Stimulated activated CD4-positive, alpha-beta T cell treated with anti-CD3 and anti-CD28 coated beads, TNF-alpha, amount 100 ng/mL, for 4 hours (primary cell): ENCODE measurements at places on chromosomes 6 and 20.

DNA sequence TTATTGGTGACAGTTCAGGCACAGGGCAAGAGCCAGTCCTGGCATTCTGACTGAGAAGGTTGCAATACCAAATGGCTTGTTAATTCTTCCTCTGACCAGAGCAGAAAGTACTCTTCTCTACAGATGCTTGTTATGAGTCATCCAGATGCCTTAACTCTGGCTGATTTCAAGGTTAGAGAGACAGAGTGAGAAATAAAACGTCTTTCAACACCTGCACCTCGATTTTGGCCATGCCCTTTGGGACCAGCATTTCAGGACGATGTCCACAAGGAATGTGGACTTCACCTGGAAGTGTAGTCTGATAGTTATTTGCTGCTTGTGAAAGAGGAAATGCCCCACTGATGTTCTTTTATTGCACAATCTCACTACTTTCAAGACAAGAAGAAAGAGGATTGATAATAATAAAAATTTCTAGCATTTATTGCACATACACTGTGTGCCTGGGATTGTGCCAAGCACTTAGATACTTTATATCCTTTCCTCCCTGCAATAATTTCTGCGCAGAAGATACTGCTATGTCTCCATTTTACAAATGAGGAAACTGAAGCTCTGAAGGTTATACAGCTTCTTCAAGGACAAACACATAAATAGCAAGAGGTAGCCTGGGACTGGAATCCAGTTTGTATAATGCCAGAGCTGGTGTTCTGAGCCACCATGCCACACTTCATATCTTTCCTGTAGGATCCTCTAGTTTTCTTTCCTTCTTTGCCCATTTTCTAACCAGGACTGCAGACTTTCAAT, 33.5 kb upstream of the MCM3 start:
- DNase-seq: no peak

GRCh38 chr20:60036746-60037499, 78.7 kb downstream of the CDH26 start:
- no peak for DNase-seq

- no peak for DNase-seq
Measured at GRCh38 chr20:49964964-49965780, 17.6 kb upstream of the SNAI1 start.

DNA sequence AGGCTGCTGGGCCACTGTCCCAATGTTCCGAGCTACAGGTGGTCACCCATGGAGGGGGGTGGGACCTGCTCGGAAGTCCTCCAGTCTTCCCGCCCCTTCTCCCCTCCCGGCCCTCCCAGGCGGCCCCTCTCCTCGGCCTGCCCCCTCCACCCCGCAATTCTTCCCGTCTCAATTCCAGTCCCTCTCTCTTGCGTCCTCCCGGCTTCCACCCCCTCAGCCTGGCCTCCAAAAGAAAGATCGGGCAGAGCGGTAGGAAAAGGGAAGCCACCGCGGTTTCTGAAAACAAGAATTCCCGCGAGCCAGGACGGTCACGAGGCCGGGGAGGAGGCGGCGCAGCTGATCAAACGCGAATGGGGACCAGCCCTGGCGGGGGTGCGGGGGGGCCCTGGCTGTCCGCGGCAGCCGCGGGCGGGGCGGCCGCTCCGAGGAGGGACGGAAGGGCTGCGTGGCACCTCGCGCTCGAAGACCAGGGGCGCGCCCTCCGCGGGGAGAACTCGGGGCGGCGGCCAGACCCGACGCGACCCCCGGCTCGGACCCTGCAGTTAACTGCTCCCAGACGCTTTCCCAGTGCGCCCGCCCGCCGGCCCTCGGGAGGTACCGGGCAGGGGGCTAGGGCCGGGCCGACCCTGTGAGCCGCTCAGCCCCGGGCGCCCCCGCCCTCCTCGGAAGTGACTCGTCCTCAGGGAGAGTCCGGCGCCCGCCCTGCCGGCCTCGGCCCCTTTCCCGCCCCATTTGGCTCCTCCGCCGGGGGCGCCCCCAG, 1.0 kb downstream of the PXDC1 start:
- no peak for DNase-seq

DNA sequence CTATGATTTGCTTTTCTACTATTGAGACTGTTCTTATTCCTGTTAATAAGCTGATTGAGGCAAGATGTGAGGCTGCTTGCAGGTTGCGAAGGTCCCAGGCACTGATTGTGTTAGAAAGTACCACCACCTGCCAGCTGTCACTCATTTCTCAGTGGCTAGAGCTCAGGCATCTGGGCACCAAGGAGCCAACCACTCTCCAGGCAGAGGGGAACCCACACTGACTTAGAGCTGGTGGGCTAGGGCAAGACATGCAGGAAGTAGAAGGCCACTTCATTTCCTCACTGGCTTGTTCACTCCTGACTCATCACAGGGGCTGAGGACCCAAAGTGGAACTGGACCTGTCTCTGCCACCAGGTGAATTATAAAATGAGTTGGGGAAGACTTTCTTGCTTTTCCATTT, 7.8 kb upstream of the DLL1 start:
- no peak for DNase-seq

DNA sequence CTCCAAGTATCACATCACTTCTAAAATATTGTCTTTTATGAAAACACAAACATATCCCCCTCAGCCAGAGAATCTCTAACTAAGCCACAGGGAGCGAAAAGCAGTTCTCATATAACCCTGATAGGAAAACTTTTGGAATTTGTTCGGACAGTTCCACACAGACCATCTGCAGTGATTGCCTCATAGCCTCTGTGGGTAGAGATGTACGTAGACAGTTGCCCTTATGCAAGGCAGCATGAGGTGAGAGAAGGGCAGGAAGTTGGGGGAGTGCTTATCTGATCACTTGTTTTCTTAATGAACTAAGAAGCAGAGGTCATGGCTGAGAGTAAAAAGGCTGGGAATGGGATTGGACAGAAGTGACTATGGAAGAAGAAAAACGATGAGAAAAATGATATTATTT, 39.6 kb downstream of the SLC23A2 start:
- DNase-seq: no peak

DNA sequence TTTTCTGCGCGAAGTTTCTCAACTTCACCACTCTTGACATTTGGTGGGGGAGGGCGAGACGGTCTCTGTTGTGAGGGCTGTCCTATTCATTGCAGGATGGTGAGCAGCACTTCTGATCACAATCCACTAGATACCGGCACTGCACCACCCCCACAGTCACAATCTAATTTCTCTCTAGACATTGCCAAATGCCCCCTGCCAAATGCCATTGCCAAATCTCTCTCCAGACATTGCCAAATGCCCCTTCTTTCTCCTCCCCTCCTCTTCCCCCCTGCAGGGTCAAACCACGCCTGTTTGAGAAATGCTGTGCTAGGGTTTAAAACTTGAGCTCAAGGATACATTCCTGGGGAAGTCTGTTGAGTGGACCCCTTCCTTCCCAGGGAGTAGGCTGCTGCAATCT, 603.5 kb upstream of the CDH4 start:
- DNase-seq: no peak

DNA sequence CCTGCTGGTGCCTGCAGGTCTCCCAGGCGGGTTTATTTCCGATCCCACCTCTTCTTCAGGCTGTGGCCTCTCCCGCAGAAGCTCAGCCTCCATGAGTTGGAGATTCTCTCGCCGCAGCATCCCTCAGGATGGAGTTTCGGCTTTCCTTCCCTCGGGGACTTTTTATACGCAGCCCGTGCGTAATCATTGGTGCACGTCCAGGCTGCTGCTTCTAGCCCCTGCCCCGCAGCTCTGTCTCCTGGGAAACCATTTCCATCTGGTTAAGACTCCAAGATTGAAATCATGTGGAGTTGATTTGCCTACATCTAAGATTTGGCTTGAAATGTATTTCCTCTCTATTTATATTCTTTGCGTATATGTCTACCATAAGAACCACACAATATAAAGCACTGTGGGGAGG, 46.7 kb upstream of the CARMIL1 start:
- no peak for DNase-seq

DNA sequence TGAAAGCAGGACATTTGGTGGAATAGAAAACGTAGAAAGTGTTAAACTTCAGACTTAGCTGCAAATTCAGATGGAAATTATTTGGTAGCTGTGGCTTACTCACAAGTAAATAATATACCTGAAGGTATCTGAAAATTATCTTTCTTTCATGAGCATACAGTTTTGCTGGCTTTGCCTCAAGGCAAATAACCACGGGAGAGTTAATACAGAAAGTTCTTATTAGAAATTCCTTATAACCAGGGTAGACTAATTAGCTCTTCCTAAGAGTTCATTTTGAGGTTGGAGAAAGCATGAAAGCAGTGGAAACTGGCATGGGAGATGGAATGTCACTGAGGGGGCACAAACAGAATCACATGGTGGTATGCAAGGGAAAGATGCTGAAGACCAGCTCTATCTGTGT, 217.5 kb downstream of the CD83 start:
- no peak for DNase-seq

DNA sequence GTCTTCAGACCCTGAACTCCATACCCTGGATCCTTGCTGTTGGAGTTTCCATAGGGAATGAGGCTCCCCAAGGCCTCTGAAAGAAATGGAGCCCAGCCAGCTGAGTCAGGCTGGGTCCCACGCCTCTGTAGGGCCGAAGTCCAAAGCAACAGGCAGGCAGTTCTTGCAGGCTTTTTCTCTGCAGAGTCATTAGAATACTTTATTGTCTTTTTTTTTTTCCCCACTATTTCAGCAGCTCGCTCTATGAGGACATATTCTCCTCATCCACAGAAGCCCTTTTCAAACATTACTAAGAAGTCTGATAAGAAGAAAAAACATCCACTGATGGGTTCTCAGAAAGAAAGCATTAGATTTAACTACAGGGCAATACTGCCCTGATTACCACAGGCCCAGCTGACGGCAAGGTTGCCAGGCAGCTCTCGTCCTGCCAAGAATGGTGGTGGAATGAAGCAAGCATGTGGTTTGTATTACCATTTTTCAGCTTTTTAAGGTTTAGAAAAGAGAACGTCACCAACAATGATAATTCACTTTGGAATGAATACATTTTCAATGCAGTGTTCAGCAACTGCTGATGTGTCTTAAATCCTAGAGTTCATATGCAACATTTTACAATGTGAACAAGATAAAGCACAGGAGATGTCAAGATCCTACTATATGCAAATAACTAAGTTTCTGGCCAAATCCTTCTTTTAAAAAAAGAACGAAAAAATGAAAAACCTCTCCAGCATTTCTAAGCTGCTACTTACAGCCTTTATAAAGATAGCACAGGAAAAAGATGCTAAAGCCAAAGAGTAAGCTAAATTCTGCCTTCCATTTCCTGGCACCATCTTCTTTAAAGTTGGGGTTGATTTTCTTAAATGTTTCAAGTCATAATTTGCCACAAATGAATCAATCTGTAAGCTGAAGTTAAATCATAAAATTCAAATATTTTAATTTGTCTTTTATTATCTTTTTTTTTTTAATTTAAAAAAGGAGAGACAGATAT, 223.6 kb upstream of the CITED2 start:
- DNase-seq: no peak

- no peak for DNase-seq
Measured at GRCh38 chr6:9943986-9944385, 470.9 kb downstream of the TFAP2A start.

- DNase-seq: no peak
Measured at GRCh38 chr20:59561228-59561605, 43.1 kb upstream of the PHACTR3 start.

DNA sequence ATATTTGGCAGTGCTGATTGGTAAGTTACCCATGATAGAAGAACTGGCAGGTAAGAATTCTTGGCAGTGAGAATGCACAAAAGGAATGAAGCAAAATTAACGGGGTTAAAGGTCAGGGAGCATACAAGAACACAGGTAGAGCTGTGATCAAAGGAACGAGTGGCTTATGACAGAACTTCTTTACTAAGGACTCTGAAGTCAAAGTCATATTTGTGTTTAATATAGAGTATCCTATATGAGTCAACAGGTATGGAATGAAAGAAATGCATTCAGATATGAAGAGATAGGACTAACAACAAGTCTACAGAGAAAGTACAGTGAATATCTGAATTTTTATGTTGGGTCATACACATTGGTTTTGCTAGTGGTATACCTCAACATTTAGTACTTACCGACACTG, 209.0 kb upstream of the CITED2 start:
- DNase-seq: no peak

DNA sequence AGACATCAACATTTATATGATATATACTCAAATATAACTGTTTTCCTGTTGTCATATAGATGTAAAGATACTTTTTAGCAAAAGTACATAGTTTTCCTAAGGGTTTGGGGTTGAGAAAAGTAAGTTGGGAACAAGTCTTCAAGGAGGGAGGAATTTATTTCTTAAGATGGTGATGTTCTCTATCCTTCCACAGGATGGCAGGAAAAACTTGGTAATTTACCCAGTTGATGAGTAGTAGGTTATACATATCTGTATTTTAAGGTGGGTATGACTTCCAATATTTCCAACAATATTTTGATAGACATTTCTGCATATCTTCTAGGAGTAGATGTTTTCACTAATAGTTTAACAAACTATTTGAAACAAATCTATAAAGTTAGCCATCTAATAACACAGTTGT, 254.4 kb downstream of the RIMS1 start:
- DNase-seq: no peak
